NCI-H82 (cell line): ENCODE measurements at places on chromosomes 3 and 15.

GRCh38 chr3:156547637-156548036 lies 7.3 kb downstream of the SSR3 start:
- DNase-seq: no peak

- peak; percentile 97 for DNase-seq
Measured at GRCh38 chr3:111998636-111999483, at the start of gene TAGLN3. Gene TAGLN3, plus strand, starts transcription at chr3:111998922. Its CDS starts 501 bp downstream, at chr3:111999423.

- DNase-seq: no peak
Measured at GRCh38 chr3:36677331-36678007, 86.9 kb downstream of the DCLK3 start.

DNA sequence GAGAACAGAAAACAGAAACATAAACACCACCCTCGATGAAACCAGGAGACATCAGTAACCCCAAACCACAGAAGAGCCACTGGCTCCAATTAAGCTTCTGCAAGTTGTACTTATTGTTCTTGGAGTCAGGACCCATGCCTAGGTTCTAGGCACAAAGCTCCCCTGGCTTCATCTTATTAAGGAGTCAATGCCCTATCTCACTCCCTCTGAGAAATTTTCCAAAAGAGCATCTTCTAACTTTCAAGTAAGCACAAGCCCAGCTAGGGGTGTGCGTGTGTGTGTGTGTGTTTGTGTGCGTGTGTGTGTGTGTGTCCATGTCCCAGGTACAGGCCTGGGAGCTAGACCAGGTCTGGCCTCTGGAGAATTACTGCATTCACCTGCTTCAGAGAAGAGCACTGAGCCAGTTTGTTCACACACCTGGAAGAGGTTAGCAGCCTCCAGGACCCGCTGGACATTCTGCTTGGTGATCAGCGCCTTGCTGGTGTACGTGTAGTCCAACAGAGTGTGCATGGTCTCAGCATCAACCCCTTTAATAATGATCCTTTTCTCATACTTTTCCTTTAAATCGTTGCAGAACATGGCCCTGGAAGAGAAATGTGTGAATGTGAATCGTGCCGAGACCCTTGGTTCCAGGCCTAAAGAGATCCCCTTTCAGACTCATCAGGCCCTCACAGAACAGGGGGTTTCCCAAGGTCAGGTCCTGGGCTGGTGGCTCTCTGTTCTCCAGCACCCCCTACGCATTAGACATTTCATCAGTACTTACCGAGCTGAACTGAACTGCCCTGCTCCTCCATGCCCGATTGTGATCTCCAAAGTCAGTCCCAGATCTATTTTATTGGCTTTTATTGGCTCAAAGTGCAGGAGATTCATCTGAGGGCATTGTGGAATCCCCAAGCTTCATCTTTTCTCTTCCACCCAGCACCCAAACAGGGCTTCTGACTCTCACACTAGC lies 27.8 kb downstream of the KLHL6 start:
- no peak for DNase-seq

DNA sequence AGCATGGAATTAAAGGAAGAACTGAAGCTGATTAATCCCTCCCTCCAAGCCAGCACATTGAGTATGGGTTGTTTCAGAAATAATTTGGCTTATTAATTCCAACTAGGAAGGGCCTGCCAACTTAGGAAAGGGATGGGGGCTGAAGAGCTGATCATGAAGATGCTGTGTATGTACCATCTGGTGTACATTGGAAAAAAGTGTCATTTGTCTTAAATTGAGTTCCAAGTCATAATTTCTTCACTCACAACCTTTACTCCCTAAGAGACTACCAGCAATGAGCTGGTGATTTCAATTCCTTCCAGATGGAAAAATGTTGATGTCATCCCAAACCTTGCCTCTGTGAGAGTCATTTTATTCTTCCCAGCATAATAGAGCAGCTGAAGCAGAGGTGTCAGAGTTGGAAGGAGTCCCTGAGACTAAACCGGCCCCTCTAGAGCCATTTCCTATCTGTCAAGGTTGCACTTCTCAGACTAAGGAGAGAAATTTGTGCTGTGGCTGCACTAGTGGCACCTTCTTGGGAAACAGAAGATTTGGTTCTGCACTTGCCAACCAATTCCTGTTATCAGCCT lies 79.4 kb downstream of the GTPBP8 start:
- no peak for DNase-seq

GRCh38 chr15:66459818-66460615 lies 37.5 kb downstream of the SNAPC5 start:
- DNase-seq: no peak

DNA sequence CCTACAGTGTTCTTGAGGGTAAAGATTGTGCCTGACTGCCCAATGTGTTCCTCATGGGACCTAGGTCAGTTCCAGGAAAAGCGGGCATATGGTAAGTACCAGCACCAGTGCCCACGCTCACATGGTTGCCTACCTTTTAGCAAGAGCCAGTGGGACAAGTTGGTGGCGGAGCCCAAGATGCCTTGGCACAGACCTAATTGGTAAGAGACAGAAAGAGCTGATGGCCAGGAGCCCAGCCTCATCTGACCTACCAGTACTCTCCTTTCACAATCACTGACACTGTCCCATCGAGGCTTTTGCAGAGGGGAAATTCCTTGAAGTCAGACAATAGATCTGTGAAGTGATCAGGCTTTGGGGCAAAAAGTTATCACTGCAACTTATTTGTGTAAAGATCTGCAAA lies 98.4 kb upstream of the BCL6 start:
- DNase-seq: no peak

DNA sequence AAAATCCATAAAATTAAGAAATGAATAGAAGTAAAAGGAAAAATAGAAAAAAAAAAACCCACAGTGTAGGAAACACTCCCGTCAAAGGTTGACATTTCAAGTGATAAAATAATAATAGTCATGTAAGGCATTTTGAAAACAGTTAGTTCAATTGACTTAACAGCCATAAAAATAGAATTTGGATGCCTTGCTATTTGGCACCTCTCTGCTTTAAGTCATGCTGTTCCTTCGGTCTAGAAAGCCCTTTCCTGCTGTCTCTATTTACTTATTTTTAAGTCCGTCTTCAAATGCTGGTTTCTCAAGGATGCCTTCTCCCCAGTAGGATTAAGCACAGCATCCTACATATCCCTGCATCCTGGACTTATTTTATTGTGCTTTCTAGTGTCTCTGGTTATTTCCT lies 22.3 kb upstream of the RETNLB start:
- DNase-seq: no peak

DNA sequence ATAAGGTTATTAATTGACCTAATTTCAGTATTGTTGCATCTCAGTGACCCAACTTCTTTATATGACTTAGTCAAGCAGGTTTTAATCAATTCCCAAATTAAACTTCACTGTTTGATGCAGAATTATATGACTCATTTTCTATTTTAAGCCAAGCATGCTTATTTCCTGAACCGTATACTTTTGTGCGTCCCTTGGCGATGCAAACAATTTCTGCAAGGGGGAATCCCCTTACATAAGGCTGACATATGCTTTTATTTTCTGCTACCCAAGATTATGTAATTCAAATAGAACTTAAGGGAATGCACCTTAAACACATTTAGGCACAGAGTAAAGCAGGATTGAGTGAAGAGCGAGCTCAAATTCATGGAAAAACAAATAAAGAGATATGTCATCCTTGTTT lies 303.9 kb downstream of the PDCD6IP start:
- DNase-seq: no peak

GRCh38 chr3:32743934-32744333 lies 58.9 kb downstream of the CNOT10 start:
- no peak for DNase-seq

DNA sequence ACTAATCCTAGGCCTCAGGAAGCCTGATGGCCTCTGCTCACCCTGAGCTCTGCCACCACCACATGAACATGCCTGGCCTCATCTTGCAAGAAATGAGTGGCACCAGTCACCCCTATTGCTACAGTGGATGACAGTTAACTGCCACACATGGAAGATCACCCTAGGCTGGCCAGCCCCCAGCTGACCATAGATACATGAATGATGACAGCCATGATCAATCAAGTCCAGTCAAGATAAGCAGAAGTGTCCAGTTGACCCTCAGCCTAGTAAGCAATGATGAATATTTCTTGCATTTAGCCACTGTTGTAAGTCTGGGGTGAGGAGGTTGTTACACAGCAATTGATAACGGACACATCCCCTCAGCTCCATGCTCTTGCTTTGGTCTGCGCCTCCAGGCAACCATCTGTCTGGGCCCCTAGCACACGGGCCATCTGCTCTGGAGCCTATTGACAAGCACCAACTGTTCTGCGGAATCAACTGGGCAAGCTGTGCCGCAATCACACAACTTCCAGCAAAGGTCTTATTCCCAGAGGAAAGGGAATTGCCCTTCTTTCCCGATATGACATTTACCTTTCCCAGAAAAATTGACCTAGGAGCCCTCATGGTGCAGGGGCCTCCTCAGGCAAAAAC lies 2.2 kb upstream of the LYZL4 start:
- peak; percentile 85 for DNase-seq

GRCh38 chr3:157122116-157122515 lies 37.8 kb downstream of the CCNL1 start:
- DNase-seq: no peak

- no peak for DNase-seq
Measured at GRCh38 chr3:197408177-197408957, 110.0 kb upstream of the DLG1 start.

DNA sequence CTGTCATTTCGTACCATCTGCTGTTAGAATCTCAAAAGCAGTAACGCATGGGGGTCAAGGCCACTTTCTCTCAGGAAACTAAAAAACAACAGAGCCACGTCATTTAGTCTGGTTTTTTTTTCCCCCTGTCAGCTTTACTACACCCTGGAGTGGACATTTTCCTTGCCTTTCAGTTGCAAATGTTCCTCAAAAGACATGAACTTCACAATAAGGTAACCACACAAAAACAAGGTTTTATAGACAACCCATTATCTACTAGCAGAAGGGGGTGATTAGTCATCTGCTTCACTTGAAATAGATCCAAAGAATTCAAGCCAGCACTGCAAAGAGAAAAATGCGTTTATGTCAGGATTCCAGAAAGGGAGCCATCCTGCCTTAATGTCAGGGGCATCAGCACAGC lies 171.8 kb upstream of the CDIN1 start:
- no peak for DNase-seq

GRCh38 chr3:126270145-126270811 lies 86.9 kb downstream of the KLF15 start:
- DNase-seq: no peak

GRCh38 chr15:80645494-80646065 lies 49.5 kb upstream of the ABHD17C start:
- no peak for DNase-seq

DNA sequence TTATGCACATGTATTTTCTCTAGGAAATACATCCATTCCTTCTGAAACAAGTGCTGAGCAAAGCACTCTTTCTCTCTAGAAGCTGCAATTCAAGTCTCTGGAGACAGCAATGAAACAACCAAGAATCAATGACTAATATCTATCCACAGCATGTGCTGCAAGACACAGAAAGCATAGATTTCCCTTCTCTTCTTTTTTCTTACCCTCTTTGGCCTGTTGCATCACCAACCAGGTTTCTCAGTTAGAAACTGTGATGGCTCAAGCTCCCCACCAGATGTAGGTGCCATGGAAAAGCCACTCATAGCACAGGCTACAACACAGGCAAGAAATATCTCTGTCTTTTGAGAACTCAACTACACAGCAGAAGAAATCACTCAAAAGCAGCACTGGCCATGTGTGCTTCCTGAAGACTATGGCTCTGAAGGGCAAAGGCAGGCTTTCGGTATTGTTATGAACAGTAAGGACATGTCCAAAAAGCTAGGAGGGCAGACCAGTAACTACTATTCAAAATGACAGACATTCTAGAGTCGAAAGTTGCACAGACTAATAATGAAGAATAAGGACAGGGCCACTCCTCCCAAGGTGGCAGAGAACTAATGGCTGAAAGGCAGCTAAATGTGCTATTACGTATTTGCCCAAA lies 15.5 kb downstream of the ZDHHC3 start:
- DNase-seq: no peak

GRCh38 chr3:123148772-123149171 lies 53.0 kb upstream of the SEC22A start:
- DNase-seq: no peak
